Fibroblast of gingiva (primary cell): ENCODE measurements at places on chromosomes 16 and 17.

DNA sequence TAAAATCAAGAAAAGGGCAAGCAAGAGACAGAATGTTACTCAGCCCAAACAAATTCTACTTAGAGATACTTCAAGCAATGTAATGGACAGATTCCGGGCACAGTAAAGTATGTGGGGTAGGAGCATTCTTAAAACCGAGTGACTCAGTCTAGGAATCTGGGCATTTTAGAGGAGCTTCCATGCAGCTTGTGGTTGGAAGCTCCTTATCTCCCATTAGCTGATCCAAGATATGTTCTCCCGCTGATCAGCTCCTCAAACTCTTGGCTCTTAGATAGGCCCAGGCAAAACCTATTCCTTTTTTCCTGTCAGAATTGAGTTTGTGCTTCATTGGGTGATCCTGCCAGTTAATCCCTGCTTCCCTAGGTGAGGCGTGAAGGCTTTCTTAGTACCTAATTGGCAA is 303.3 kb downstream of the CEP112 start:
- DNase-seq, result no peak

- DNase-seq, result no peak
Measured at GRCh38 chr17:58840820-58841612, 85.4 kb downstream of the PPM1E start.

DNA sequence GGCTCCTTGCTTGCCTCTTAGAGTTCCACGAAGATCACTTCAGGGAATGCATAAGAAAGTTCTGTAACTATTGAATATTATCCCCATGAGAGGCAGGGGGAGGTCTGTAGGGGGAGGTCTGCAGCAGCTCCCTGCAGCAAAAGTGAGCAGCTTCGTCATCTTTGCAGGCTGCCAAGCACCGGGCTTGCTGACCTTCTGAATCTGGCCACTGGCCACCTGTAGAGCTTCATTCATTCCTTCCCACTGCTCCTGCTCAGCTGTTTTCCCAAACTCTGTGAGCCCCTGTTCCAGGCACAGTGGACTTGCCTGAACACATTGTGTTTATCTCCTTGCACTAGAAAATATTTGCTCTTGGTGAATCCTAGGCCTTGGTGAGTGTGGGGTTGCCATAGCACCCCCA is 443.3 kb downstream of the HAPSTR1 start:
- no peak for DNase-seq

DNA sequence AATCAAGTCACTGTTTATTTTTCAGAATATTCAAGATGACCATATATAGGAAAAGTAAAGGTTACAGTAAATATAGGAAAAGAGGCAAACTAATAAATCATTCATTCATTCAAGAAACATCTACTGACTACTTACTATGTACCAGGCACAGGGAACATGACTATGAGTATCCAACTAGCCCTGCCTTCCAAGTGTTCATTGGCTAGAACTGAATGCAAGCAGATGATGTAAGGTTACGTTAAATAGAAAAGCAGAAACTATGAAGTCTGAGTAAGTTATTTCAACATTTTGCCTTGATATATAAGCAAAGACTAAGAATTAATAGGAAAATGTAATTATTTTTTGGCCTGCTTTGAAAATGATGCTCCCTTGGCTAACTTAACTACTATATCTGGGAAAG is 36.7 kb downstream of the SPAG9 start:
- no peak for DNase-seq

- no peak for DNase-seq
Measured at GRCh38 chr16:67531247-67531646, 2.6 kb downstream of the RIPOR1 start.
